ENCODE measurements at places on chromosomes 12 and 14. TPM values are rescaled to one million over a fixed set of nuclear protein-coding genes. Genes with fewer than 3 reads are reported as not detected.

ESYT1 gene
- 456 TPM for total RNA-seq

- no peak for DNase-seq
Observed at GRCh38 chr12:38456537-38457120, 140.1 kb downstream of the ALG10B start.

DNA sequence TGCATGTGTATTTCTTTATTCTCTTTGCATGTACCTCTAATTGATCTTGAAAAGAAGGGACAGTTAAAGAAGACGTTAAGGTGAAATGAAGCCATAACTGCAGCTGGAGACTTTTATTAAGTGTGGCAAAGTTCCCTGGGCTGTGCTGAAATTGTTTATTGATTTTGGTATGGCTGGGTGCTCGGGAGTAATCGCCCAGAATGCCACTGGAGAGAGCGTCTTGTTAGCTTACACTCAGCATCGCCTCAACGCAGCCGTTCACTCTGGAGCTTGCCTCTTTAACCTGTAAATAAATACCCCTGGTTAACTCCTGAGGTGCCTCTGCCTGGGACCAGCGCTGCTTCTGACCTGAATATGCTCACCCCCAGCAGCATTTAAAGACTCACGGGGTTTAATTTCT, 98.6 kb downstream of the GPATCH2L start:
- no peak for DNase-seq

- no peak for DNase-seq
Observed at GRCh38 chr12:58196971-58197370, 255.6 kb downstream of the ATP23 start.

PTGDR gene
- total RNA-seq, result not detected

DNA sequence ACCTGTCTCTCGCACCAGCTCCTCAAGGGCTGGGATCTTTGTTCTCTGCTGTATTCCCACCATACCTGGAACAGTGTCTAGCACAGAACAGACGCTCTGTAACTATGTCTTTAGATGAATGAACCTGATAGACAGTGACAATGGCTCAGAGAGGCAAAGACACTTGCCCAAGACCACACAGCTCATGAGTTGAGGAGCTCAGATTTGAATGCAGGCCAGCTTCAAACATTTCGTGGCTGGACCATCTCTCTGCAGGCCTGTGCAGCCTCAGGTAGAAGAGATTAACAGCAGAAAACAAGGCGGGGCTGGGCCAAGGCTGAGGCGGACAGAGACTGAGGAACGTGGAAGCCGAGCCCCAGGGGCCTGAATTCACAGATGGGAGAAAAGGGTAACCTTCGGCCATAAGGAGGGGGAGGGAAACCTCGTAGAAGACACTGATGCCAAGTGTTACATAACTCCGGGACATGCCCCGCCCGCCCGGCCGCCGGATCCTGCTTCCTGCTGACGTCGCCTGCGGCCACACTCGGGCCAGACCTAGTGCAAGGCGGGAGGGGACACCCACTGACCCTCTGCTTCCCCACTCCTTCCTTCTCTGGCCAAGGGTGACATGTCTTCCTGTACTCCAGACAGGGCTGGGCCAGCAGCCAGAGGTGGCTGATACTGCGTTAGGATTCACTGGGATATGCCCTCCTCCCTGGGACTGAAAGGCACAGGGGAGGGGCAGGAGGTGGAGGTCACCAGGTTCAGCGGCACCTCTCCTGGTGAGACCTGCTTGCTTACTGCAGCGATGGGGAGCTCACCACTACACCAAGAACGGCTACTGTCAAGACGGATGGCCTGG, 86.8 kb downstream of the RFLNA start:
- DNase-seq, result peak; percentile 77

DNA sequence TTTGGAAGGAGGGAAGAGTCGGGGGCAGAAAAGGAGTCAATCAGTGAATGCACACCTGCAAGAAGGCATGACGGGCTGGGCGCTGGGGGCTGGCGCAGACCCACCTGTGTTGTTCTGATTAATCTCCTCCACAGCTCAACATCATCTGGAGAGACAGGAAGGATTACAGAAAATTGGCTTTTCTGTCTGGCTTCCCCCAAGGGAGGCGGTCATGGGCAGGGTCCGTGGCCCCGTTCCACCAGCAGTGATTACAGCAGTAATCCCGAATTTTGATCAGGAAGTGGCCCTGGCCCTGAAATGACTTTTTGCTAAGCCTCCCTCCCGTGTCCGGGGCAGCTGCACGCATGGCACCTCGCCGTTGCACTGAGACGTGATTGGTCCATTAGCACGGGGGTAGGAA, 24.4 kb upstream of the GALNT9 start:
- DNase-seq, result no peak

DNA sequence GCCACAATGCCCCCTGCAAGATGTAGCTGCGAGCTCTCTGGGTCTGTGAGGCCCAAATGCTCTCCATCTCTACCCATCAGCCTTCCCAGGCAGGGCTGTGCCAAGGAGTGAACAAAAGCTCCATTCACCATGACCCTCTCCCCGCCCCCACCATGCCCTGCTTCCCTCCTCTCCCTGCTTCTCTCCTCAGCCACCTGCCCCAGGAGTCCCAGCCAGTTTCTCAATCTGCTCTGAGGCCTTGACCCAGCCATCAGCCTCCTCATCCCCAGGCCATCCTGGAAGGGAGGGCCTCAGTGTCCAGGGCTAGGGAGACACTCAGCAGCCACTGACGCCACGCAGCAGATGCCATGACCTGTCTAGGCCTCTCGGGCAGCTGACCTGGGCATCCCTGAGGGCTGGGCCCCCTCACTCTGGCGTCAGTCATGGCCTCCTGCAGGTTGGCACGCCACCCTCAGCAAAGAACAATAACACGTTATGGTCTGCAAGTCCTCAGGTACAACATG, 8.5 kb upstream of the KRT5 start:
- no peak for DNase-seq

DNA sequence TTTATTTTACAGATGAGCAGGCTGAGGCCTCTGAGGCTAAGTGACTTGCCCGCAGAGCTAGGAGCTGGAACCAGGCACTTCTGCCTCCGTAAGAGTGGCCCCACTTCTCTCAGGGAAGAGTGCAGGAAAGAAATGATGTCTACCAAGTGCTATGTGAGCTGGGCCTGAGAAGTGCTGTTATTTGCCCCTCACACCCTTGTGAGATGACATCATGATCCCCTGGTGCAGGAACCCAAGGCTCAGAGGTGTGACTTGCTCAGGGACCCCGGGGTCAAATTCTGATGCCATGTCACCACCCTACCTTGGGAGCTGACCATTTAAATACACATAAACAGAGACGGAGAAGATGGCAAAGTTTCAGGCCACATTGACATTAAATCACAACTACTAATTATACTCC, 63.7 kb upstream of the DDX11 start:
- DNase-seq, result no peak

Data from dermis blood vessel endothelial cell (primary cell).